Bronchial smooth muscle cell (primary cell): ENCODE measurements at places on chromosomes 6 and 20. TPM values are rescaled to one million over a fixed set of nuclear protein-coding genes. Genes with fewer than 3 reads are reported as not detected.

PRDM13 gene
- total RNA-seq = not detected in 2 replicates

KCNK15 gene
- 0.09 and 0.47 TPM in 2 replicates for total RNA-seq

GMPR gene
- 4.4 and 5.8 TPM in 2 replicates for total RNA-seq

MAS1 gene
- not detected in 2 replicates for total RNA-seq

PRDM1 gene
- total RNA-seq = 0.95 and 1.2 TPM in 2 replicates

BTNL2 gene
- not detected in 2 replicates for total RNA-seq

CFAP61 gene
- total RNA-seq = not detected in 2 replicates

PPP1R3G gene
- 1.3 and 3.8 TPM in 2 replicates for total RNA-seq

TOX2 gene
- total RNA-seq = 1.6 and 1.7 TPM in 2 replicates

RIPPLY2 gene
- not detected in 2 replicates for total RNA-seq

HCK gene
- total RNA-seq = not detected in 2 replicates

ARFGEF3 gene
- total RNA-seq = under 0.01 TPM in 2 replicates

PTPRK gene
- 51.5 and 79.5 TPM in 2 replicates for total RNA-seq

PNPLA1 gene
- total RNA-seq = not detected in 2 replicates

PANK2 gene
- total RNA-seq = 42.4 and 46.7 TPM in 2 replicates

ZFAND3 gene
- total RNA-seq = 20.6 and 33.6 TPM in 2 replicates

TBX18 gene
- total RNA-seq = 8.2 and 32.6 TPM in 2 replicates

KCNK16 gene
- not detected in 2 replicates for total RNA-seq

OPRL1 gene
- 2.2 and 3.5 TPM in 2 replicates for total RNA-seq

VGLL2 gene
- not detected in 2 replicates for total RNA-seq
